ENCODE measurements at places on chromosomes 4 and X. TPM values are rescaled to one million over a fixed set of nuclear protein-coding genes. Genes with fewer than 3 reads are reported as not detected.

CXXC4 gene
- polyA plus RNA-seq: 9.4 TPM

FOXR2 gene
- polyA plus RNA-seq: not detected

TSPAN7 gene
- polyA plus RNA-seq: 37.0 TPM

DNA sequence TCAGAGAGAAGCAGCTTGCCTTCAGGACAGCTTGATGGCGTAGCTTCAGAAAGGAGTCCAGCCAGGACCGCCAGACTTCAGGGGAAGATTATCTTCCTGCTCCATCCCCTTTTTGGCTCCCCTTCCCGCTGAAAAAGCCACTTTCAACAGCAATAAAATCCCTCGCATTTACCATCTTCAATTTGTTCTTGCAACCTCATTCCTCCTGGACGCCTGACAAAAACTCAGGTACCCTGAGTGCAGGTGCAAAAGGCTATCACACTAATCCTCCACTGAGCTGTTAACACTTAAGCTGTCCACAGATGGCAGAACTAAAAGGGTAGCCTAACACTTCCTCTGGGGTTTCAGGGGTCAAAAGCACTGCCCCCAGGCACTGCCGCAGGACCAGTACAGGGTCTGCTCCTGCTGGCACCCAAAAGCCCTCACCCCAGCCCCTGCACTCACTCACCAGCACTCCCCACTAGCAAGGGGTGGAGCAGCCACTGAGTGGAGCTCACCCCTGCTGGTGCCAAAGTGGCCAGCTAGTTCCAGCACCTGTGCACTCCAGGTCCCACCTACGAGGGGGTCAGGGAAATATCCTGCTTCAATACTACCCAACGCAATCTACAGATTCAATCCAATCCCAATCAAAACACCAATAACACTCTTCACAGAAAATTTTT is 145.8 kb downstream of the ADGRA3 start:
- DNase-seq: no peak

- DNase-seq: no peak
These were observed 242.9 kb upstream of the PRPS2 start for GRCh38 chrX:12548341-12548740.

MAP9 gene
- polyA plus RNA-seq: 29.7 TPM
